ENCODE measurements at places on chromosomes 5 and 9. TPM values are rescaled to one million over a fixed set of nuclear protein-coding genes. Genes with fewer than 3 reads are reported as not detected.

The EQTN gene
- total RNA-seq, result not detected

DNA sequence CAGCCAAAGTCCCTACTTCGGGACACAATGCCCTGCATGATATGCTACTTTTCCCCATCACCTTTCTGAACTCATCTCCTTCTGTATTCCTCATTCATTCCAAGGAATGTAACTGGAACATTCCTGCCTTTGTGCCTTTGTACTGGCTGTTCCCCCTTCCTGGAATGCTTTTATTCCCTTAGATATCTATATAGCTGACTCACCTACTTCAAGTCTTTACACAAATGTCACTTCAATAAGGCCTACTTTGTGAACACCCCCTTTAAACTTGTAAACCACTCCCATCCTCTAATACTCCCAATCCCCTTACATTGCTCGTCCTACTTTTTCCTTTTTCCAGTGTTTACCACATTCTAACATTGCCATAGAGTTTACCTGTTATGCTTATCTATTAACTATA lies 2.4 kb downstream of the NOL6 start:
- H3K4me3 ChIP-seq, result no peak overlapping the region
- H3K27me3 ChIP-seq, result no peaks in the 10 kb centered on the region
- peaks cover 59% of the 10 kb centered on the region for H3K36me3 ChIP-seq
- no peak for DNase-seq
- no peaks in the 10 kb centered on the region for H3K4me1 ChIP-seq

DNA sequence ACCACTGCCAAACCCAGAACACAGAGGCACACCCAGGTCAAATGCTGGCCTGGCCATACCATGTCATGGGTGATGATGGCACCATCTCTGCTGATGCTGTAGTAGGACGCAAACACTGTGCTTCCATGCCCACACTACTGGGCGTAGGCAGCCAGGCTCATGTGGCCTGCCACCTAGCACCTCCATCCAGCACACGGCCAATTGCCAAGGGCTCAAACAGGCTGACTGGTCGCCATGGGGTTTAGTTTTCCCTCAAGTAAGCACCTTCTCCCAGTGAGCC lies 39.4 kb downstream of the BICD2 start:
- H3K36me3 ChIP-seq, result peaks cover 15% of the 10 kb centered on the region
- no peak for DNase-seq
- no peak overlapping the region for H3K4me3 ChIP-seq
- no peaks in the 10 kb centered on the region for H3K27me3 ChIP-seq

- DNase-seq, result no peak
- H3K36me3 ChIP-seq, result no peaks in the 10 kb centered on the region
- no peak overlapping the region for H3K4me3 ChIP-seq
- H3K27ac ChIP-seq, result no peak overlapping the region
- no peaks in the 10 kb centered on the region for H3K4me1 ChIP-seq
Measured at GRCh38 chr5:12016159-12016746, 112.0 kb upstream of the CTNND2 start.

- H3K4me1 ChIP-seq, result no peaks in the 10 kb centered on the region
- no peak overlapping the region for H3K4me3 ChIP-seq
- no peak overlapping the region for H3K27ac ChIP-seq
- H3K36me3 ChIP-seq, result no peaks in the 10 kb centered on the region
Measured at GRCh38 chr5:65766175-65766574, 44.2 kb downstream of the NLN start.

DNA sequence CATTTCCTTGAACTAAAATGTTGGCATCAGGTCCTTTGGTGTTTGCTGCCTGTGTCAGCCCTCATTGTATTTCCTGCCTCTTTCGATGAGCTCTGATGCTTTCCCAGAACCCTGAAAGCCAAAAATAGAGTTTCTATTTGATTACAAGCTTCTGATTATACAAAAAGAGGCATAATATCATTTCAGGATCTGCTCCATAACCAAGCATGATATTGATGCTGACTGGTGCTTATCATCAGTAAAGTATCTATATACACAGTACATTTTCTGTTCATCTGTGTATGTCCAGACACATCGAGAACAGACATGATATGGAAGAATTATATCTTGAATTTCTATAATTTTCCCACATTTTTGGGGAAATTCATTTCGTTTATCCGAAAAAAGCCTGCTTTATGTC lies 58.6 kb downstream of the SEMA6A start:
- H3K4me3 ChIP-seq, result no peak overlapping the region
- H3K27me3 ChIP-seq, result no peaks in the 10 kb centered on the region
- H3K4me1 ChIP-seq, result peaks cover 7% of the 10 kb centered on the region
- no peak for DNase-seq
- no peak overlapping the region for H3K27ac ChIP-seq
- no peaks in the 10 kb centered on the region for H3K36me3 ChIP-seq

DNA sequence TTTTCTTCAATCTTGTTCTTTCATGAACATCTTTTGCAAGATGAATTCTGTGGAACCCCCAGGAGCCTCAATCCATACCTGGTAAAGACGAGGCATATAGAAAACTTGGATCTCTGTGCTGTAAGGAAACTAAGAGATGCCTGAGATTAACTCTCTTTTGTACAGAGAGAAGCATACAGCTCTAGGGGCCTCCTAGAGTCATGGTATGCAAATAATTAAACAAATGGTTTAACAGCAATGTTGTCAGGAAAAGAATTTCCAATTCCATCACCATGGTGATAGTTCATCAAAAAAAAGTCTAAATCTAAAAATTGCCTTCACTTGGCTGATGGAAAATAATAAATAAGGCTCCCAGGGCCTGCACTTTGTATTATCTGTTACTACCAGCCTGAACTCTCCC lies 275.4 kb downstream of the SLIT3 start:
- no peak overlapping the region for H3K4me3 ChIP-seq
- no peak overlapping the region for H3K27ac ChIP-seq
- H3K4me1 ChIP-seq, result no peaks in the 10 kb centered on the region
- DNase-seq, result no peak

GRCh38 chr5:143619040-143619439 lies 192.9 kb upstream of the HMHB1 start:
- no peaks in the 10 kb centered on the region for H3K27me3 ChIP-seq
- peaks cover 7% of the 10 kb centered on the region for H3K4me1 ChIP-seq
- no peak overlapping the region for H3K4me3 ChIP-seq
- no peaks in the 10 kb centered on the region for H3K36me3 ChIP-seq
- no peak for DNase-seq

- H3K27me3 ChIP-seq, result peaks cover 4% of the 10 kb centered on the region
- H3K27ac ChIP-seq, result no peak overlapping the region
- no peaks in the 10 kb centered on the region for H3K36me3 ChIP-seq
- H3K4me1 ChIP-seq, result no peaks in the 10 kb centered on the region
- no peak for DNase-seq
- H3K4me3 ChIP-seq, result no peak overlapping the region
Measured at GRCh38 chr9:133731876-133732638, 6.1 kb downstream of the SARDH start.

DNA sequence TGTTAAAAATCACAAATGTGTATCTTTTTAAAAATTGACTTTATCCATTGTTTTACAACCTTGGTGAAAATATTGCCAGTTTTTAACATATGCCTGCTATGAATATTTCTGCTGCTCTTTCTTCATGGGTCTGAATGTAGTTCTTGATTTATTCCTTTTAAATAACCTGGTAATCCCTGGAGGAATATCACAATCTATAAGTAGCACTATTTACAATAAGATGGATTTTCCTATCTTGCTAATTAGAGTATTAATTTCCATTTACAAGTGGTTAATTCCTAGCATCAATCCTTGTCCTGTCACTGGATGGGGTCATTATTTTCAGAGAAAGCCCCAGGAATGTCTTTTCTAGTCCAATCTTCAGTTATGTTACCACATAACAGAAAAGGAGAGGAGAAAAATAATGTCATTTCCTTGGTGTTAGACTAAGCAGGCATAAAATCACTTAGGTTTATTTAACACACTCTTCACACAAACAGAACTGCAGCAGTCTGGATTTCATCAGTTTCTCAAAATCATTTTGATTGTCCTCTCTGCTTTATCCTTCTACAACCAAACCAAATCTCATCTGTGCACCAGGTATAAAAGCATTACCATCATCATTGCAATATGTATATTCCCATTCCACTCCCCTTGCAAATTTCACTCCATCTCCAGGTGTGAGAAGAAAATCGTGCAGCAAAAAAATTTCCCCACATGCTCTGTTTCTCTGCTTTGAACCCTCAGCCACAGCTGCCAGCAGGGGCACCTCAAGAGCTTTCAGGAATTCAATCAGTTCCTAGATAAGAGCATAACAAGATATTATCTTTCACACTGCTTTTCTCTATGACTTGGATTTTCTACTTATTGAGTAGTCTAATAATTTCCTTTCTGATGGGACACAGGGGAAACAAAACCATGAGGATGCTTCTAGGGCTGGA lies 204.1 kb downstream of the SEC61B start:
- H3K27me3 ChIP-seq, result no peaks in the 10 kb centered on the region
- H3K27ac ChIP-seq, result no peak overlapping the region
- H3K4me3 ChIP-seq, result no peak overlapping the region
- H3K36me3 ChIP-seq, result no peaks in the 10 kb centered on the region
- no peaks in the 10 kb centered on the region for H3K4me1 ChIP-seq
- no peak for DNase-seq

- H3K4me1 ChIP-seq, result peaks cover 3% of the 10 kb centered on the region
- DNase-seq, result no peak
- no peaks in the 10 kb centered on the region for H3K36me3 ChIP-seq
Measured at GRCh38 chr5:151476016-151476415, 28.6 kb downstream of the SLC36A1 start.

The NKD2 gene
- total RNA-seq, result 2.3 TPM

The C9 gene
- total RNA-seq, result not detected
